HepG2 (cell line): ENCODE measurements at places on chromosomes 1 and 21.

GRCh38 chr1:68197891-68198290 is 34.4 kb downstream of the WLS start:
- peak; percentile 57 for DNase-seq

- DNase-seq, result no peak
Measured at GRCh38 chr1:241308471-241308870, 48.5 kb downstream of the RGS7 start.

GRCh38 chr1:212035123-212035834 is at the start of the genes DTL and INTS7:
Gene DTL, plus strand, starts transcription at chr1:212035748. Its CDS starts 143 bp downstream, at chr1:212035891.
Gene INTS7, minus strand, starts transcription at chr1:212035557. Its CDS starts 120 bp downstream, at chr1:212035437.
- DNase-seq, result peak; percentile 99

DNA sequence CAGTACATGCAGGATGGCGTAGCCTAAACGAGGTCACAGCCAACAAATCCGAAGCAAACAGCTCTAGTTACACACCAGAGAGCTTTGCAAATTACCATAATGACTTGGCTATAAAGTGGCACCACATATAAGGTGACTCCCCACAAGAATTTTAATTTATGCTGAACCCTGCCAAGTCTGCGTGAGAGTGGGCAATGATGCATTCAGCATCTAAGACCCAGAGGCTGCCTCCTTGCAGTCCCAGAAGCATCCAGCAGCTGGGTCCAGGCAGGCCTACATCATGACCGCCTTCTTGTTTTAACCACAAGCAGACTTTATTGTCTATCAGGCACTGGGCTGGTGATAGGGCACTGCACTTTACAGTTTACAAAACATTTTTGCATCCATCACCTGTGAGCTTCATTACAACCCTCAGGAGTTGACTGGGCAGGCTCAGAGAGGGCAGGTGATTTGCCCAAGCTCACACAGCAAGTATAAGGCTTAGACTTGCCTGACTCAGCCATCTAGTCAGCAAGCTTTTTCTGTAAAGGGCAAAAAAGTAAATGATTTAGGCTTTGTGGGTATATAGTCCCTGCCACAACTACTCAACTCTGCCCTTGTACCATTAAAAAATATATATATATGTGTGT is 134.6 kb downstream of the GLIS1 start:
- no peak for DNase-seq
